Astrocyte (in vitro differentiated cells and primary cell): ENCODE measurements at places on chromosomes 3 and 15.

- peak; percentile 93 for DNase-seq
- no peaks in the 10 kb centered on the region for H3K36me3 ChIP-seq
- no peak overlapping the region for H3K27ac ChIP-seq
- no peaks in the 10 kb centered on the region for H3K27me3 ChIP-seq
- no peak overlapping the region for H3K4me3 ChIP-seq
These were observed 292.2 kb downstream of the PYDC2 start for GRCh38 chr3:191753196-191753595.

- H3K4me3 ChIP-seq, result no peak overlapping the region
- H3K27ac ChIP-seq, result no peak overlapping the region
- no peaks in the 10 kb centered on the region for H3K27me3 ChIP-seq
- DNase-seq, result no peak
- H3K4me1 ChIP-seq, result peaks cover 10% of the 10 kb centered on the region
These were observed 65.3 kb downstream of the IGF1R start for GRCh38 chr15:98713585-98714001.

DNA sequence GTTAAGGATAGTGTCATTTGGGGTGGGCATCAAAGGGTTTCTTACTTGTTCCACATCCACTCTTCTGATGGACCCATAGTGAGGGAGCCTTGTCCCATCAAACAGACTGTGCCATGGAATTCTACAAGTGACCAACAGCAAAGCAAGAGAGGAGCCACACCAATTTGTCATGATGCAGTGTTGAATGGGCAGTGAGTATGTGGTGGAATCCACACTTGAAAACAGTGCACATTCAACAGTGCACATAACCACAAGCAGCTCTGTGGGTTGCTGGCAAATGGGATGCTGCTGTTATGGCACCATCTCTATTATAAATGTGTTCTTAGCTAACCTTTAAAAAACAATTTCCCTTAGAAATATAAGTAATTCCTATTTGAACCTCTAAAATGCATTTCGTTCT, 52.5 kb upstream of the CPNE4 start:
- no peak overlapping the region for H3K4me3 ChIP-seq
- H3K27ac ChIP-seq, result no peak overlapping the region
- H3K27me3 ChIP-seq, result no peaks in the 10 kb centered on the region
- DNase-seq, result no peak
- H3K36me3 ChIP-seq, result no peaks in the 10 kb centered on the region
- no peaks in the 10 kb centered on the region for H3K4me1 ChIP-seq

DNA sequence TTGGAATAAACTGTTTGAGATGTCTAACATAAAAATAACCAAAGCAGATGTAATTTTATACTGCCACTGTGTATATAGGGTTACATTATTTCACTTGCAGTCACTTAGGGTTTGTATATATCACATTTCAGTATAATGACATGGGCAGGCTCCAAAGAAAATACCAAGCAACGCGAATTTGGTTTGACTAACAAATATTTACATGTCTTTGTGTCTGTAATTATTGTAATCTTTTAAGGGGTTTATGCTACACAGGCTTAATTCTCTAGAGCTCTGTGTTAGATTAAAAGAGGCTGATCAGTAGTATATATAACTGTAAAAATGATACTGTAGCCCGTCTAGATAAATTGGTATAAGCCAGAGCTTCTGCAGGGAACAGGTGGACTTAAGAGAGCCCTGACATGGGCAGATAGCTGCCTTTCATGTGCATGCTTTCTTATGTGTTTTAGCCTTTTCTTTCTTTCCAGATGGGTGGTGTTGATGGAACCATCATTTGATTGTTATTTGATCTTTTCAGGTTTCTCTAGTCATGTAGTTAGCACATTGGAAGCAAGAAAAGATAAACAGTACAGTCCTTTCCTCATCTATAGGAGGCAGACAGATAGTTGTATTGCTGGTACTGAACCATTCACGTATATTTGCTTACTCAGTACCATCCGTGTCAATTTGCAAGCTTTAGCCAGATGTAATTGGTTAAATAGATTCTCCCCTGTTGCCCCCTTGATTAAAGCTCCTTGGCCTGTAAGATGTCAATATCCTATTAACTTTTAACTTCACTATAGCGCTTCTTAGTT, 86.1 kb downstream of the GALK2 start:
- H3K27me3 ChIP-seq, result no peaks in the 10 kb centered on the region
- no peaks in the 10 kb centered on the region for H3K36me3 ChIP-seq
- H3K27ac ChIP-seq, result no peak overlapping the region
- H3K4me3 ChIP-seq, result no peak overlapping the region
- no peaks in the 10 kb centered on the region for H3K4me1 ChIP-seq
- no peak for DNase-seq

GRCh38 chr15:55791551-55792400, 48.8 kb upstream of the PRTG start:
- H3K4me1 ChIP-seq, result peaks cover 10% of the 10 kb centered on the region
- H3K36me3 ChIP-seq, result no peaks in the 10 kb centered on the region

GRCh38 chr15:42084465-42085235, 9.7 kb downstream of the PLA2G4D start:
- H3K27ac ChIP-seq, result no peak overlapping the region
- H3K27me3 ChIP-seq, result peaks cover 21% of the 10 kb centered on the region
- DNase-seq, result no peak
- no peak overlapping the region for H3K4me3 ChIP-seq

DNA sequence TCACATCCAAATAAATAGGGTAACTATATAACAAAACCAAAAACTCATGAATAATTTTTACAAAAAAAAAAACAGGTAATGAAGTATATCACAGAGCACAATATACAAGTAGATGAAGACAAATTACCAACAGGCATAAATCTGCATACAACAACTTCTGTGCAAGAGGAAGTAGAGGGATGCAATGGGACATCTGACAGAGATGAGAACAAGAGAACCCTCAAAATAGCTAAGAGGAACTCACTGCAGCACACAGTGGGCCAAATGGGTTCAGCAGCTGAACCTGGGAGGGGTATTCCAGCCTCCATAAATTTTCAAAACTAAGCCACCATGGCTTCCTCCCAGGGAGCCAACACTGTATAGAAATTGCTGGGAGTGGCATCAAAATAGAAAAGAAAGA, 9.6 kb upstream of the BTLA start:
- no peaks in the 10 kb centered on the region for H3K27me3 ChIP-seq
- no peak overlapping the region for H3K27ac ChIP-seq
- H3K4me1 ChIP-seq, result no peaks in the 10 kb centered on the region
- H3K36me3 ChIP-seq, result no peaks in the 10 kb centered on the region
- H3K4me3 ChIP-seq, result no peak overlapping the region

- DNase-seq, result no peak
- no peaks in the 10 kb centered on the region for H3K4me1 ChIP-seq
- no peak overlapping the region for H3K4me3 ChIP-seq
- H3K27ac ChIP-seq, result no peak overlapping the region
These were observed 19.1 kb upstream of the XIRP1 start for GRCh38 chr3:39211332-39212130.

DNA sequence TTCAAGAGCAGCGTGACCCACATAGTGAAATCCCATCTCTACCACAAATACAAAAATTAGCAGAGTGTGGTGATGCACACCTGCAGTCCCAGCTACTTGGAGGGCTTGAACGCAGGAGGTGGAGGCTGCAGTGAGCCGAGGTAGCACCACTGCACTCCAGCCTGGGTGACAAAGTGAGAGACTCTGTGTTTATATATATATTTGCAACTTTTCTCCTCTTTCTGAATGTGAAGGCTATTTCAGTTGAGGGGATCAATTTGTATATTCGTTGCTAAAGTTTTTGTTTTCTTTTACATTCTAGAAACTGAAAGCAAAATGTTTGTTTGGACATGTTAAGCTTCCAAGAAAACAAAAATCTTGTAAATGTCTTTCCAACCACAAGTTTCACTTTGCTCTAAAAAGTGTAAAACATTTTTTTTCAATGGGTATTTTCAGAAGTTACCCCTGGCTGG, 29.8 kb upstream of the FAM98B start:
- H3K27me3 ChIP-seq, result no peaks in the 10 kb centered on the region
- no peaks in the 10 kb centered on the region for H3K36me3 ChIP-seq
- H3K27ac ChIP-seq, result no peak overlapping the region
- no peak overlapping the region for H3K4me3 ChIP-seq
- H3K4me1 ChIP-seq, result no peaks in the 10 kb centered on the region

- peaks cover 6% of the 10 kb centered on the region for H3K27me3 ChIP-seq
- peaks cover 4% of the 10 kb centered on the region for H3K4me1 ChIP-seq
- H3K27ac ChIP-seq, result no peak overlapping the region
- H3K4me3 ChIP-seq, result no peak overlapping the region
- DNase-seq, result no peak
These were observed 1.5 kb downstream of the CELF6 start for GRCh38 chr15:72318408-72318942.

- DNase-seq, result no peak
- H3K4me3 ChIP-seq, result no peak overlapping the region
- H3K27ac ChIP-seq, result no peak overlapping the region
- H3K27me3 ChIP-seq, result no peaks in the 10 kb centered on the region
- H3K36me3 ChIP-seq, result peaks cover 13% of the 10 kb centered on the region
These were observed 9.3 kb downstream of the ARIH2 start for GRCh38 chr3:48927928-48928327.
